ENCODE measurements at places on chromosomes 3 and 15.

DNA sequence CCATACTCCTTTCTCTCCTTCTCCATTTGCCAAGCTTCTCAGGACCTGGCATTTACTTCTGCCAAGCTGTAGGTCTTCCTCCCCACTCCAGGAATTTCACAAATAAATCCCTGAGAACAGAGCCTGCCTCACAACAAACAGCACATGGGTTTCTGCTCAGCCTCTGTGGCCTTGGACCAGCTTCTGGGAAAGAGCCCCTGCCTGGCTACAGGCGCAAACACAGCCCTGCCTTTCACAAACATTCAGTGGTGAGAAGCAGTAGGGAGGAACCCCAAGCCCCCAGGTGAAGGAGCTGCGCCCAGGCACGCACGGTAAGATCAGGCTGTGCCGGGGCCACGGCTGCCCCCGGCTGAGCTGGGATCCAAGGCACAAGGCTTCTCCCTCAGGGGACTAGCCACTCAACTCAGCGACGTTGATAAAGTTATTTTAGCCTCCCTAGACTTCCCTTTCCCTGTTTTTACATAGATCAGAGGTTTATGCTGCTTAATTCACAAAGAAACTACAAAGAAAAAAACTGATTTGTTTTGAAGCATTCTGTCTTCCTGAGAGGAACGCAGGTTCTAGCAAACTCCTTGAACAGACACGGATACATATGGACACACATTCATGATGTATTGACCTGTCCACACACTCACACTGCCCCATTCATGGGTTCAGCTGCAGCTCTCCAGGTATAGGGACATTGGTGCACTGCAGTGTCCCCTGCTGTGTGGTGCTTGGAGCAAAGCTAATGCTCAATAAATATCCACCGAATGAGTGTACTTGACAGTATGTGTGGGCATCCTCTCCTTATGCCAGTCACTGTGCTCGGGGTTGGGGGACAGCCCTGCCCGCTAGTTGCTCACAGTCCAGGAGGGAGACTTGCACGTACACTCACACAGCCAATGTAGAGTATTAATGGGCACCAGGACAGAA, 25.4 kb downstream of the HES1 start:
- no peak for DNase-seq

GRCh38 chr3:15520185-15520584, 1.3 kb downstream of the COLQ start:
- no peak for DNase-seq

- DNase-seq = no peak
Measured at GRCh38 chr3:121793078-121793477, 41.8 kb downstream of the IQCB1 start.

GRCh38 chr3:119809249-119810017, 27.5 kb downstream of the NR1I2 start:
- DNase-seq = no peak

GRCh38 chr3:181899702-181900101, 188.0 kb downstream of the SOX2 start:
- no peak for DNase-seq

- peak; percentile 40 for DNase-seq
Measured at GRCh38 chr3:150925751-150926201, 20.5 kb upstream of the MINDY4B start.

- no peak for DNase-seq
Measured at GRCh38 chr3:114872588-114872987, 274.5 kb downstream of the ZBTB20 start.

DNA sequence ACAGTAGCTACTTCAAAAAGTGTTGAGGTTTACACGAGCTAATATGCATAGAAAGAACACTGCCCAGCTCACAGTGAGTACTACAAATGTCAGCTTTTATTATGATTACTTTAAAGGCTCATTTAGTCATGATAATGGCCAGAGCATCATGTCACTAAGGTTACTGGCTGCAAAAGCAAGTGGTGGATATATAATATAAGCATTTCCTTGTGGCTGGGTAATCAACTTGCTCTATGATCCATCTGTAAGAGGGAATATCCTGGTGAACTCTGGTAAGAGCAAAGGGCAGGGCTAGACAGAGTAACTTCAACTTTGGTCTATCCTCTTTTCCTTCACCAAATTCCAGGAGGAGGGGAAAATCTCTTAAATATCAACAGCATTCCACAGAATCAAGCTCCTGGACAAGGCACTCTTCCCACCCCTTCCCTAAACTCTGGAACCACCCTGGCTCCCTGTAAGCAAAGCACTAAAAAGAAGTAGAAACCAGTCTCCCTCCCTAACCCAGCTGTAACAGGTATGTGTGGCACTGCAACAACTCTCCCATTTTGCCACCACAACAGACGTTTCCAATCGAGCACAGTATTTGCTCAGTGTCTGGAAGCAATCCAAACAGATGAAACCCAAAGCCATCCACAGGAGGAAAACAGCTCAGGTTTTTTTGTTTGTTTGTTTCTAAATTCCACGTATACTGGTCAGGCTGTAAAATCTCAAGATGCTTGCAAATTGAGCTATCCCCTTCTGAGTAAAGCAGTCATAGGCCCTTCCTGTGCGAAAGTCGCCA, 13.4 kb downstream of the B4GALT4 start:
- DNase-seq = no peak

DNA sequence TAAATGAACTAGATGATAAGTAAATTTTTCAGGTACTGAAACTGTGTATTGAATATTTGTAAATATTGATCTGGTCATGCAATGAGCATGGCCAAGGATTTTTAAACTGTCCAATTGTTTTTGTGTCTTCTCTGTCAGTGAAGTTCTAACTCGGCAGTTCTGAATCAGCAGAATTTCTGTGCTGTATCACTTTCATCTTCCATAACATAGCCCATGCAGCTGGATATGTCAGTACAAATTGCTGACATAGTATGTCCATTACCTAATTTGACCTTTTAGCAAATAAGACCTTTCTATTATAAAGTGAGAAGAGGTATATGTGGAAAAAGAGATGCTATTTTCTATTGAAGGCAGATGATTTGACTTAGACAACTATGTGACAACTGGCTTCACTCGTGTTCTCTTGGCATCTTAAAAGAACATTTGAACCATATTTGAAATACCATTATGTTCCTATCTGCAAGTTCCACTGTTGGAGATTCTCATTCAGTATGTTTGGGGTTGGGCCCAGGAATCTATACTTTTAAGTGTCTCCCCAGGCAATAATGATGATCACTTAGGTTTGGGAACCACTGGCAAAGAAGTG, 90.4 kb downstream of the CMSS1 start:
- no peak for DNase-seq

DNA sequence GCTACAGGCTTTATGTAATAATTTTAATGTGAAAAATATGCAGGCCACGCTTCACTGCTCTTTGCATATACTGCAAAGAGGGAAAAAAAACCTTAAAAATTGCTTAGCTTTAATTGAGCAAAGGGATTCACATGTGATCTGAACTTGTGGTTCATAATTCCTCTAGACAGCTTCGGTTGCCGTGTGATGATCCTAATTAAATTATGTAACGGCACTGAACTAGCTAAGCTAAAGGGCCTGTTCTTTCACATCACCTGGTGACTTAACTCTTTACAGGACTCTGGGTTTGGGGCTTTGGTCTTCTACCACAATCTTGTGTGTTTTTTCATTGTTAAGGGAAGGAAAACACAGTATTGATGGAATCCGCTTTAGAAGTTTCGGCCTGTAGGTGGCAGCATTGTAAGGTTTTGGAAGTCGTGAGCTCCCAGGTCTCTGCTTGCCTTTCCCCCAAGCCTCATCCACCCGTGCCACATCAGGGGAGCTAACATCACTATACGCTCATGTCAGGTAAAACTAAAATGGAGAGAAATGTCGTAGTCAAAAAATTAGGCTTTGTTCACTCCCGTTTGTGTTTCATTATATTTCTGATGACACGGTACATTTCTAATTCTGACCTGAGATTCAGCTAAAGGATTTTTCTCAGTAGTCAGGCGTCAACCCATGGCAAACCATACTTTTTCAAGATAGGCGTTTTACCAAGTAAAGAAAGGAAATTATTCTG, 205.6 kb upstream of the DPH6 start:
- peak; percentile 81 for DNase-seq

GRCh38 chr15:25068696-25069095, 113.9 kb downstream of the SNRPN start:
- no peak for DNase-seq

GRCh38 chr15:100901296-100901695, 17.9 kb upstream of the LRRK1 start:
- DNase-seq = no peak

- no peak for DNase-seq
Measured at GRCh38 chr3:13141183-13141582, 68.0 kb upstream of the IQSEC1 start.

- DNase-seq = peak; percentile 74
Measured at GRCh38 chr15:71043373-71043772, 71.9 kb upstream of the THSD4 start.

DNA sequence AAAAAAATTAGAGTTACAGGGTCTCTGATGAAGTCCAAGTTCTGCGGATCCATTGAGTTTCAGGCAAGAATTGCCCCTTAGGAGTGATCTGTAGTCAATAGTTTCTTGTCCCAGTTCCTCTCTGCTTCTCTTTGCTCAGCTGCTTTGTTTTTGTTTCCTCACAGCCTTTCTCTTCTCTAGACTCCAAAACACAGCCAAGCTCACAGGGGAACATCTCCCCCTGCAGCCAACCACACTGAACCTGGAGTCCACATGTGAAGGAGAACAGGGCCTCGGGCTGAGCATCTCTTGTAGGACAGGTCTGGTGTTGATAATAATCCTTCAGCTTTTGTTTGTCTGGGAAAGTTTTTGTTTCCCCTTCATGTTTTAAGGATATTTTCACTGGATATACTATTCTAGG, 202.6 kb upstream of the ATP10A start:
- DNase-seq = no peak

- DNase-seq = no peak
Measured at GRCh38 chr3:87793337-87793877, 265.4 kb downstream of the CGGBP1 start.
